ENCODE measurements at places on chromosomes 3 and 15. TPM values are rescaled to one million over a fixed set of nuclear protein-coding genes. Genes with fewer than 3 reads are reported as not detected.

GRCh38 chr3:114216186-114216970 lies 21.0 kb downstream of the ZNF80 start:
- no peak for DNase-seq

GRCh38 chr15:88950600-88951160 lies 37.5 kb upstream of the MFGE8 start:
- DNase-seq: no peak

DNA sequence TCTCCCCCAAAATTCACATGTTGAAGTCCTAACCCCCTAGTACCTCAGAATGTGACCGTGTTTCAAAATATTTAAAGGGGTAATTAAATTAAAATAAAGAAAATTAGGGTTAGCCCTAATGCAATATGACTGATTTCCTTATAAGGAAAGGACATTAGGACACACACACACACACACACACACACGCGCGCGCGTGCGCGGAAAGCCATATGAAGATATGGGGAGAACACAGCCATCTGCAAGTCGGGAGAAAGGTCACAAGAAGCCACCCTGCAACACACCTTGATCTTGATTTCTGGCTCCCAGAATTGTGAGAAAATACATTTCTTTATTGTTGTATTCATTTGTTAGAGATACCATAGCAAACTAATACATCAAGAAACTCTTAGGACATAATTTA lies 54.6 kb upstream of the STXBP5L start:
- DNase-seq: no peak

- no peak for DNase-seq
Observed at GRCh38 chr3:74055061-74055460, 430.3 kb upstream of the PDZRN3 start.

GRCh38 chr3:20861454-20861853 lies 675.4 kb upstream of the SGO1 start:
- DNase-seq: no peak

The SERPINI2 gene
- not detected for total RNA-seq
